HEK293T (cell line): ENCODE measurements at places on chromosomes 16 and 17.

DNA sequence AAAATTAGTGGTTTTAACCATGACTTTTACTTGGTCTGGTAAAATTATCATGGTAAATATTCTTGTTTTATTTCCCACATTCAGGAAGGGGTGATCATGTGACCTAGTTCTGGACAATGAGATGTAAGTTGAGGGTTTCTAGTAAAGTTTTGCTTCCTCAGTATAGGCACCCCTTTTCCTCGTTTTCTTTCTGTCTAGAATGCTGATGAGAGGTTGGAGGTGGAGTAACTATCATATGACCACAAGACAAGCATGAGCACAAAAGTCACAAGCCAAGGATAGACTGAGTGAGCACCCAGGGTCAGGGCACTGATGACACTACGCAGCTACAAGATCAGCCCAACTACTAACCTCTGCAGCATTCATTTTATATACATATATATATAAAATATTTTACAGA lies 53.9 kb downstream of the MYO1D start:
- no peak for DNase-seq

DNA sequence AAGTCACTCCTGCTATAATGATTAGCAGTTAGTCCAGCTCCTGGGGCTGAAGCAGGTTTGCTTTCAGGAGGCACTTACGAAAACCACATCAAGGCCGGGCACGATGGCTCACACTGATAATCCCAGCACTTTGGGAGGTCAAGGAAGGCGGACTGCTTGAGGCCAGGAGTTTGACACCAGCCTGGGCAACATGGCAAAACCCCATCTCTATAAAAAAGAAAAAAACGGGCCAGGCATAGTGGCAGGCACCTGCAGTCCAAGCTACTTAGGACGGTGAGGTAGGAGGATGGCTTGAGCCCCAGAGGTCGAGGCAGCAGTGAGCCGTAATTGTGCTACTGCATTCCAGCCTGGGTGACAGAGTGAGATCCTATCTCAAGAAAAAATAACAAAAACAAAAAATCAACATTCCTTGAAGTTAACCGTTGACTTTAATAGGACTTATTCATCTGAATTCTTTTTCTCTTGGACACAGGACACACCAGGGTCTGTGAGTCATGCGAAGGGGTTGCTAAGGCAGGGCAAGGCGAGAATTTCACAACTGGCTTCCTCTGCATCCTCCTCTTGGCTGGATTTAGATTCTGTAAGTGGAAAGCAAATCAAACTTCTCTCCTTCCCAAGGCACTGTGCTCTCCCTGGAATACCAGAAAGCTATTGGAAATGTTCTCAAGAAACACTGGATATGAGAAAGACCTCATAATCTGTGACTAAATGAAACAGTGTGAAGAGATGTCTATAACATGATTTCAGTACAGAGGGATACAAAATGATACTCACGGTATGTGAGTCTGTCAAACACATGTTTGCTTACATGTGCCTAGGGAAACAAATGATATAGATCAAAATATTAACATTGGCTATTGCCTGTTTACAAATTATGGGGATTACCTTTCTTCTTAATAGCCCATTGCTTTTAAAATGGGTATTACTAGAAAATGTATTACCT lies 99.5 kb downstream of the SYCE1L start:
- DNase-seq, result no peak

GRCh38 chr16:30395992-30396585 lies 869 bp downstream of the ZNF48 start:
- peak; percentile 69 for DNase-seq

DNA sequence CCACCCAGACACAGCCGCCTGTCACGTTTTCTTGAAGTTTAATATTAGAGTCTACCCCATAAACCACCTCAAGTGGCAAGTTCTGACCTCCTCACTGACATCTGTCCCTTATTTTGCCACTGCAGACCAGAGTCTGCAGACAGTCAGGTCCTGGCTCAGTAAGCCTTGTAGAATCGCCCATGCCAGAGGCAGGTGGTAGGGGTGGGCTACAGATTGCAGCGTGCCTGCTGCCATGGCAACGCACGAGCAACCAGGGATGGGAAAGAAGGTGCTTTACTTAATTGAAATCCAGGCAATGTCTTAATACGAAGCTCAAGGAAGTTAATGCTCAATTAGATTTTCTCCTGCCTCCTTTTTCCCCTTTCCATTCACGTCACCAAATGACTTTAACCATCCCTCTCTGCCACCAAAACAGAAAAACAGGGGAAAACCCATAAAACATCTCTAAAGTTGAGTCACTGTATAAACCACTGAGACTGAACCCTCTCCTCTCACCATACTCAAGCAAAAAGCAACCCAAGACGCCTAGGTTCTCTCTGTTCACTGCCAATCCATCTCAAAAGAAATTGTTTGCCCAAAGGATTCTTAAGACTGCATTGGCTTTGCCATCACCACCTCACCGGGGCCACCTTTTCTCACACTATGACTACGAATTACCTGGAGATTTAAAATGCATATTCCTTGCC lies 228.8 kb downstream of the SLC39A11 start:
- no peak for DNase-seq

GRCh38 chr16:24289166-24289700 lies 33.1 kb downstream of the CACNG3 start:
- no peak for DNase-seq

GRCh38 chr17:5331506-5331905 lies 49.4 kb downstream of the RABEP1 start:
- DNase-seq, result no peak

GRCh38 chr16:82167670-82168069 lies 2.4 kb downstream of the MPHOSPH6 start:
- no peak for DNase-seq

GRCh38 chr16:28090646-28091377 lies 27.3 kb upstream of the GSG1L start:
- peak; percentile 60 for DNase-seq

GRCh38 chr17:17783825-17784656 lies 52.7 kb downstream of the SREBF1 start:
- no peak for DNase-seq

DNA sequence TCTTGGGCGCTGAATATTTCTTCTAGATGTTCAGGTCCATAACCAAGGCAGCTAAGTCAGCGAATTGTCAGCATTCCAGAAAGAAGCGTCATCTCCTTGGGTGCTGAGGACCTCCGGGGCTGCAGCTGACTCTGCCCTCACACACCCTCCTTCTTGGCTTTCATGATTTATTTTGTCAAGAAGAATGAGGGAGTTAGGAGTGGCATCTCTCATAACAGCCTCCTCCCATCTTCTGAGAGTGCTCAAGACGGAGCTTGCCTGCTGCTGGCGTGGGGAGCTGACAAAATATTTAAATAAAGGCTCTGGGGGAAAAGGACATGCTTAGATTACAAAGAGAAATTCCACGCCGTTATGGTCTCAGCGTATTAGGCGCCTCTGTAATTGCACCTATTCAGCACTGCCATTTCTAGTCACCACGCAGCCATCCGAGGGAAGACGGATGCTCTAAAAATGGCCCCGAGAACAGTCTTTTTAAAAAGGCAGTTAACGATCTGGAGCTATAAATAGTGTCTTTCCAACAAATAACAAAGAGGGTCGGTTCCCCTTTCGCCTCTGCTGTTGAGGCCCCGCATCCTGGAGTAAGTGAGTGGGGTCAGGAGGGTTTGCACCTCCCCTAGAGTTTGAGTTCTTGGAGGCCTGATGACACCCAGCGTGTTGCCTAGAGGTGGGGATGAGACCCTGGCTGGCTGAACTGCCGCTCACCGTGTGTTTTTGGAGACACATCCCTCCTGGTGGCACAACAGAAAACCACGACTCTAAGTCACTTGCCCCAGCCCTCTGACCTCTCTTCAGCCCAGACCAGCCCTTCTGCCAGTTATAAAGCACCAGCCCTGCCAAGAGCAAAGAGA lies 187.0 kb downstream of the CCDC182 start:
- DNase-seq, result no peak

DNA sequence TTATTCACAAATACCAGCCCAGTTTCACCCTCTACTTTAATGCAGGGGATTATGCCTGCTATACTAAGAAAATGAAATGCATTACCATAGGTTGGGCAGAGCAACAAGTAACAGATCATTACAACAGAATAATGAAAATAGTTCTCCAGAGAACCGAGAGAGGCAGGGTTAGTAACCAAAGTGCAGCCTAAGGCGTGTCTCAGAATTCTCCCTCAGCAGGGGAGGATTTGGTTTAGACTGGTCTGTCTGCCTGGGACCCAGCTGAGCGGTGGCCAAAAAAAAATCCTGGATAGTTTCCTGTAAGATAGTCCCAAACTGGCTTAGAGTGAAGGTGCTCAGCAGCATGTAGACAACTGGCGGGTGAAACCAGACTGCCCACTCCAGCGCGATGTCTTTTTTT lies 30.8 kb upstream of the ADCY7 start:
- DNase-seq, result no peak
